ENCODE measurements at places on chromosomes 5 and 9.

GRCh38 chr5:1011226-1011631 lies 2.6 kb downstream of the NKD2 start:
- DNase-seq = peak; percentile 43

DNA sequence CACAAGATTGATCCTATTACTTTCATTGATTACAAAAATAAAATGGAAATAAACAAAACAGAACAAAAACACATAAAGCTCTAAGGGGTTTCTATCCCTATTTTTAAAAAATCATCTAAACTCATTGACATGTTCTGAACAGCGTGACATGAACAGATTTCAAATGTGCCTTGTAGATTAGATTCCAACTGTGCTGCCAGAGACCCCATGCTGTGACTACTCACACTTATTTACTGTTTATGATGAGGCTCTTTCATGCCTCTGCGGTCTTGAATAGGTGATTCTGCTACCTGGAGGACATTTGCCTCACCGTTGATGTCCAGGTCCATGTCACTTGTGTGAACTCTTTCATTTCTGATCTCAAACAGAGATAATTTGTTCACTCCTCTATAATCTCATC lies 990.2 kb downstream of the CDH12 start:
- DNase-seq = no peak

GRCh38 chr5:12662545-12663314 lies 758.5 kb upstream of the CTNND2 start:
- no peak for DNase-seq

DNA sequence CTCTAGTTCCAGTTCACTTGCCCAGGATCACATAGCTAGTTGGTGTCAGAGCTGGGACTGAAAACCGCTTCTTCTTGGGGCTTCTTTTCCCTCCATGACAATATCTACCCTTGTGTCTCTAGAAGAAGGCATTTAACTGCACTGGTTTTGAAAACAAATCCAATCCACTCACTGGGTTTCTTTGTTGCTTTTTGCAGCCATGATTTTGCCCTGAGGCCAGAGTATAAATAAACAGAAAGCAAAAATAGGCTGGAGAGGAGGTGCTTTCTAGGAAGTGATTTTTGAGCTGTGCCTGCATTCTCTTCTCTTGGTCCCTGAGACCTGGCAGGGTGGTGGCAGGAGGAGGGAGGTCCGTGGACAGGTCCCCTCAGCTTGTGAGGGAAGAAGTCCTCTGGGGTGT lies 6.9 kb upstream of the TRIO start:
- no peak for DNase-seq

- no peak for DNase-seq
Measured at GRCh38 chr9:91485006-91485405, 61.4 kb upstream of the NFIL3 start.

DNA sequence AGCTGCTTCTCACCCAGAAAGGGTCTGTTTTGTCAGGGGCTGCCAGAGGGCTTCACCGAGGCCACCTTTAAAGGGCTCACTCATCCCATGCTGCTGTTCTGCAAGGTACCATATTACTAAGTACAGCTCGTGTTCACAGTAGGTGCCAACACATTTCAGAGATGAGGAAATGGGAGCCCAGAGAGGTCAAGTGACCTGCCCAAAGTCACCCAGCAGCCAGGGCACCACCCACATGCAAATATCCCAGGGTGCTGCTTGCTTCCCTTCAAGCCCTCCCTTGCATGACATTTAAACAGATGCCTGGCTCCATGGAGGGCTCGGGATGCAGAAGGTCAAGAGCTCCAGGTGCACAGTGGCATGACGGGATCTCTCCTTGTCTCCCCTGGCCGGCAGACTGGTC lies 123.5 kb upstream of the SARDH start:
- no peak for DNase-seq

DNA sequence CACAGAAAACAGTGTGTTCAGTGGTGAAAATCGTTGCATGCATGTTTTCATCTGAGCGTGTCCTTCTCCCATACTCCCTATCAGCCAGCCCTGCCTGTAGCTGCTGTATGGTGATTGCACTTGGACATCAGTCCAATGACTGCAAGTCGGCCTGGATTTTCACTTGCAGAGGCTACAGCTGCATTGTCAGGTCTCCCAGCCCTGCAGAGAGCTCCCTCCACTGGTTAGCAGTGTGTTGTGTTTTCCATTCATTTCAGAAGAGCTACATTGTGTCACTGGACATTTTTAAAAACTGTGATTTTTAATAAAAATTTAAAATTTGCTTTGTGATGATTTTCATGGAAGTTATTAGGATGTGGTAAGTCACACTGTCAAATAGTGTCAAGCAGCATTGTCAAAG lies 96.6 kb downstream of the SYK start:
- DNase-seq = no peak

DNA sequence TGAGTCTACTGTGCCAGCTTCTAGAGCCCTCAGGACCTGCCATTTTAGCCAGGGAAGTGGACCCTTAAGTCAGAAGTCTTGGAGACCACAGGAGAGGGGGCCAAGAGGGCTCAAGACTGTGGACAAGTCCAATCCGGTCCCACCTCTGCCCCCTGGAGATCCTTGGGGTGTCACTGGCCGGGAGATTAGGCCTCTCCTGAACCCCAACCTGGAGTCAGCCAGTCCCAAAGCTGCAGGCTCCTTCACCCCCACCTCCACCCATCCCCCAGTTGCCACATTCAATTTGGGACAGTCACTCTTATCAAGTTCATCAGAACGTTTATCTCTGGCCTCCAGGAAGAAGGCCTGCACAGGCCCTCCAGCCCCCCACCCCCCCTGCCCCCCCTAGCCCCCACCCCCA lies 290 bp downstream of the SLC23A1 start:
- DNase-seq = no peak

DNA sequence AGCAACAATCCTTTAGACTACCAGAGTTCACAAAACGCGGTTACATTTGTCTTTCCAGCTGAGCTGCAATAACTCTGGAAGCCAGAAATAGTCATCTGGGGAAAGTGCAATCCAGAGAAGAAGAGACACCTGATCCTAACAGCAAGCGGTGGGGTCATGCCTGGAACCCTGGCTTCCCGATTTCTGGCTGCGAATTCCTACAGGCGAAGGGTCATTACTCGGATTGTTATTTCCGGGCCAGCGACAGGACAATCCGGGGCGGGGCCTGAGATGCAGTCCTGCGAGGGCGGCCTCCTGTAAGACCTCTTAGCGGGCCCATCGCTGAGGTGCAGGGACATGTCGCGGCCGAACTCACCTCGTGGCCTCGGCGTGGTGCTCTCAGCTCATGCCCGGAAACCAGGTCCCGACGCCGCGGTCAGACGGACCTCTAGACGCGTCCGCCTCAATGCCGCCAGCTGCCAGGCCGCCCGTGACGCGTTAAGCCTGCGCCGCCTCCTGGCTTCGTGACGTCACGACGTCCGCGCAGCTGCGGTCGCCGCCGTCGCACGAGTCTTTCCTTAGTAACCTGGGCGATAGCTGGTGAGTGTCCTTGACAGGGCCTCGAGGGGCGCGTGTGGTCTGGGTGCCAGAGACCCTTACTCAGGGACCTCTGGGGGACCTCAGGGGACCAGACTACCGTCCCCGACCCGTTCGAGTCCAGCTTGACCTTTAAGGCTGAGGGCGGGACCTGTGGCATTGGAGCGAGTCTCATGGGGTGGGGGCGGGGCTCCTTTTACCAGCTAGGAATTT lies at the start of the genes MRRF and RBM18:
TSS of gene MRRF (plus strand) at position 523 of the 789 bp plus-strand sequence. CDS start 6,010 bp downstream, outside the sequence.
TSS of gene RBM18 (minus strand) at position 481 of the 789 bp plus-strand sequence. CDS start 3,348 bp downstream, outside the sequence.
- DNase-seq = peak; percentile 88

DNA sequence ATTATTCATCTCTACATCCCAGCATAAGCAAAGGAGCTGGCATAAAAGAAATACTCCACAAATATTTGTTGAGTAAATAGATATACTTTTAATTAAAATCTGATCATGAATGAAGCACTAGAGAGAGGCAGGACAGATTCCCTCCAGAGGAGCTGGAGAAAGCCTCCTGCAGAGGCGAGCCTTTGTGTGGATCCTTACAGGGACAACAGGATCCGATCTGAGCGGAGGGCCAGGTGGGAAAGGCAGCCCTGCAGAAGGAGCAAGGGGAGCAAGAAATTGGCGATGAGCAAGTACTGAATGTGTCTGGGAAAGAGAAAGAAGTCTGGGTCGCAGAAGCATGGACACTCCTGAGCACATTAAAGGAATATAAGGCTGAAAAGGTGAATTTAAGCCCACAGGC lies 69.4 kb downstream of the EBF1 start:
- DNase-seq = no peak

DNA sequence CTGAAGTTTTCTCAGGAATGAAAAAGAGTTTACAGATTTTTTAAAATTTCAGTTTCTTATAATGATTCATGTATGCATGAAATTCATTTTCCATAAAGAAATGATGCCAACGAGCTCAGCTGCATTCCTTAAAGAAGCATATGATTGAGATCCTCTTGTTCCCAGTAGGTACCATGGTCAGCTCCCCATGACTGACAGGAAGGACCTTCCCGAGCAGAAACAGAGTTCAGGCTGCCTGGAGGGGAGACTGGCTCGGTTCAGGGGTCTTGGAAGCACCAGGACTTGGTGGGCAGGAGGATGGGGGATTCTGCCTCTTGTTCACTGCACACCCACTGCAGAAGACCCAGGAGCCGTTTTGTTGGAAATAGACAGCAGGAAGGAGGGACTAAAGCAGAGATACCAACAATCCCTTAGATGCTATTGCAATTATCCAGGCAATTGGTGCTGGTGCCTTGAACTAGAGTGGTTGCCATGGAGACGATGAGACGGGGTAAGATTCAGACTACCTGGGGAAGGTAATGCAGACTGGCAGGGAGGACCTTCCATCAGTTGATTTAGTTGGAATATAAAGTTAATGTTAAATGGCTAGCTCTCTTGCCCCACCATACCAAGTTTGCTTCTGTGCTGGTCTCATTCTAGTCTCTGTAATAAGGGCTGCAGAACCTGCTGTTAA lies 447.8 kb downstream of the MTRR start:
- DNase-seq = no peak

- peak; percentile 98 for DNase-seq
Measured at GRCh38 chr9:128881884-128882676, at the start of the genes KYAT1 and LRRC8A. KYAT1 (minus strand) TSS chr9:128881950; CDS start chr9:128845405, 36,545 bp downstream. LRRC8A (plus strand) TSS chr9:128882133; CDS start chr9:128907165, 25,032 bp downstream.

GRCh38 chr5:15383469-15383868 lies 116.5 kb upstream of the FBXL7 start:
- no peak for DNase-seq

DNA sequence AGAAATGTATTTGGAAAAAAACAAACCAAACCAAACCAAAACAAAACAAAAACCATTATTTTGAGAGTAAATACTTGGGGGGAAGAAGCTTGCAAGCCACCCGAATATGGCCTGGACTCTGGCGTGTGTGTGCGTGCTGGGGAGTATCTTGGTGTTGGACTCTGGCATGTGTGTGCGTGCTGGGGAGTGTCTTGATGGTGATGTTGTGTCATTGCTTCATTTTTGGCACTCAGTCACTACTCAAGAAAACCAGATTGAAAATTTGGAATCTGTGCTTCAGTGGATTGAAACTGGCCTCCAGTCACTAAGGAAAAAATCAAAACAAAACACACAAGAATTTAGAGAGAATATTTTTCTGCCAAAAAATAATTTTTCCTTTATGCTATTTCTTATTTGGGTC lies 76.1 kb downstream of the ARRDC3 start:
- no peak for DNase-seq

DNA sequence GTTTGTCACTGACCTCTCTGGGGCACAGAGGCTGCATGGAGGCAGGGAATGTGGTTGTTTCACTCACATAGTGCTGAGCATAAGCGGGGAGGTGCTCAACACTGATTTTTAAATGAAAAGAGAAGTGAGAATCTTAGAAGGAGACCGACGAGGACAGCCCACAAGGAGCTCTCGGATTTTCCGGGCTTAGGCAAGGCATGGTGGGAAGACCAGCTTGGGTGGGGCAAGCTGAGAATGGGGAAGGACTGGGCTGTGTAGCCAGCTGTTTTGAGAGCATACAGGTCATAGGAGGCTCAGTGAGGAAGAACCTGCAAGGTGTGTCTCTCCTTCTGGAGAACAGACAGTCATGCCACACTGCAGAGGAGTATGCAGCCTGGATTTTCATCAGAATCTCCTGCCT lies 86.0 kb upstream of the TNFSF8 start:
- no peak for DNase-seq

- no peak for DNase-seq
Measured at GRCh38 chr9:108001237-108001636, 511.7 kb upstream of the KLF4 start.

DNA sequence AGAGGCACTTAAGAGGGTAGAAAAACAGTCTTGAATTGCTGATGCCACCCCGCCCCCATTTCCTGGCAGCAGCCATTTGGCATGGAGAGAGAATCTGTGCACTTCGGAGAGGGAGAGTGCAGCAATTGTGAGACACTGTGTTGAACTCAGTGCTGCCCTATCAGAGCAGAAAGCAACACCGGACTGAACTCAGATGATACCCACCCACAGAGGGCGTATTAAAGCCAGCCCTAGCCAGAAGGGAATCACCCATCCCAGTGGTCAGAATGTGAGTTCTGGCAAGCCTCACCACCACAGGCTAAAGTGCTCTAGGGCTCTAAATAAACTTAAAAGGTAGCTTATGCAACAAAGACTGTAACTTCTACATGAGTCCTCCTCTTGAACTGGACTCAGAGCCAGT lies 88.4 kb upstream of the RGS7BP start:
- no peak for DNase-seq
